ENCODE measurements at places on chromosomes 3 and 15. TPM values are rescaled to one million over a fixed set of nuclear protein-coding genes. Genes with fewer than 3 reads are reported as not detected.

The MAN2A2 gene
- 172 TPM for total RNA-seq

GRCh38 chr3:49839193-49839809 lies 17.1 kb downstream of the TRAIP start:
- DNase-seq, result peak; percentile 83

- no peak for DNase-seq
These were observed 6.1 kb downstream of the RHO start for GRCh38 chr3:129534428-129535027.

The XIRP1 gene
- 0.22 TPM for total RNA-seq

- no peak for DNase-seq
These were observed 3.2 kb upstream of the FBXL22 start for GRCh38 chr15:63593705-63594671.

The SLC24A5 gene
- total RNA-seq, result not detected

- no peak for DNase-seq
These were observed 683.5 kb downstream of the TUSC7 start for GRCh38 chr3:117393119-117393518.

- DNase-seq, result no peak
These were observed 10.1 kb downstream of the USP3 start for GRCh38 chr15:63514531-63514943.

DNA sequence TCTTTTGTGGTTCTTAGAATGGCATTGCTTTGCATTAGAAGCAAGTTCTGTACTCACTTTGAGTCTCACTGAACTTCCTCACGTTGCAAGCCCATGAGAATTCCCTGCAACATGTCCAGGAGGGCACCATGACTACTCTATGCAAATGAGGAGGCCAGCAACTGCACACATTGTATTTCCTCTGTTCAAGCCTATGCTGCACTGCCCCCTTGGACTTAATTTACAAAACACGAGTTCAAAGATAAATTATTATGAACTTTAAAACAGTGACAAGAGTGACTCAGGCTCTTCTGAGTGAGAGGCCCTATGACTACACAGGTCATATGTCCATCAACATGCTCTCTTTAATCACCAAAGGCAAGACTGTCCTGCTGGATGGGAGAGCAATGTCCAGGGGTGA lies 484.2 kb upstream of the ATP11B start:
- no peak for DNase-seq

DNA sequence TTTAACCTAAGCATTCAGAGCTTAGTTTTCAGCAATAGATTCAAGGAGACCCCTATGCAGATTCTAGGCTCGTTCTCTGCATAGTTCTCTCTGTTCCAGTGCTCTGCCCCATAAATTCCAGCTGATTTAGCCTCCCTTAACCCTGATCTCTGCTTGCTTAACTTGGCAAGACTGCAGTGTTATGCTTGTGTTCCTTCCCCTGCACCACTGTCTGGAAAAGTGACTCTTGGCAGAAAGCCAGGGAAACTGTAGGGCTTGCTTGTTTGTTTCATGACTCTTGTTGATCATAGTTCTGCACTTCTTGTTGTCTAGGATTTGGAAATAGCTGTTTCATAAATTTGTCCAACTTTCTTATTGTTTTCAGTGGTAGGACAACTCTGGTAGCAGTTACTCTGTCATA lies 40.1 kb downstream of the ANAPC13 start:
- no peak for DNase-seq

DNA sequence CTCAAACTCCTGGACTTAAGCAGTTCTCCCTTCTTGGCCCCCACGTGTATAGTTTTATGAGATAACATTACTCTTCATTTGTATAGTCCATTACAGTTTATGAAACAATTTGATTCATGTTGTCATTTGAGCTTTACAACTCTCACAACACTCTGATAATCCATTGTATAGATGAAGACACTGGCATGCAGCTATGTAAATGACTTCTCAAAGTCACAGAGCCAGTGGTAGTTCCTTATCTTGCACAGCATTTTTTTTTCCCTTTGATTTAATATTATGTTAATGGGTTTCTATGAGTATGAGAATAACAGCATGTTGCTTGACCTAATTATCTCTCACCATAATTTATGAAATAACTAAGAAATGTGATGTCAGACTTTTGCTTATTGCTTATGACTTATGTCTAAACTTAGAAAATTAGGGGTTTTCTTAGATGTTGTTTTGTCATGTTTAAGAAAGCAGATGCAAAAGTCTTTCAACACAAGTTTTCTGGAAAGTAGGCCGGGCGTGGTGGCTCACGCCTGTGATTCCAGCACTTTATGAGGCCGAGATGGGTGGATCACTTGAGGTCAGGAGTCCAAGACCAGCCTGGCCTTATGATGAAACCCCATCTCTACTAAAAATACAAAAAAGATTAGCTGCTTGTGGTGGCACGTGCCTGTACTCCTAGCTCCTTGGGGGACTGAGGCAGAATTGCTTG lies 13.3 kb downstream of the VPS8 start:
- no peak for DNase-seq

The SEMA4B gene
- total RNA-seq, result 9.7 TPM

DNA sequence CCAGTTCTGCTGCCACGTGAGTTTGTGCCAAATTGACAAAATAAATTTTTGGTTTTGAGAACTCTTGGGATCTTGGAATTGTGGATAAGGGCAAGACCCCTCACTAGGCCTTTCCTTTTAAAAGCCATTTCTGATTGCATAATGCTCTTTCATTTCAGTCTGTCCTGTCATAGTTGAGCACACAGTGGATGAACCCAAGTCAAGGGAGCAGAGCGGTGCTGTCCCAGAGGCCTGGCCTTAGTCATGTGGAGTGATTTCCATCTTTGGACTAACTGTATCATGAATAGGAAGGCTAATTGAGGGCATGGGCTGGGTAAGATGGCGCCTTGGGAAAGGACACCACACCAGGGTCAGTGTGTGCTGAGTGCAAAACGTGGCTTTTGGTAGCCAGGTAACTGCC lies 304.0 kb downstream of the UACA start:
- no peak for DNase-seq

- DNase-seq, result no peak
These were observed 227.8 kb upstream of the PLSCR5 start for GRCh38 chr3:146832857-146833458.

All from natural killer cell treated with Interleukin-12 subunit alpha and Interleukin-12 subunit beta and Interleukin-15 and Interleukin-18, amount 100 ng/mL, for 72 hours (primary cell).